ENCODE measurements at places on chromosomes 3 and 15.

DNA sequence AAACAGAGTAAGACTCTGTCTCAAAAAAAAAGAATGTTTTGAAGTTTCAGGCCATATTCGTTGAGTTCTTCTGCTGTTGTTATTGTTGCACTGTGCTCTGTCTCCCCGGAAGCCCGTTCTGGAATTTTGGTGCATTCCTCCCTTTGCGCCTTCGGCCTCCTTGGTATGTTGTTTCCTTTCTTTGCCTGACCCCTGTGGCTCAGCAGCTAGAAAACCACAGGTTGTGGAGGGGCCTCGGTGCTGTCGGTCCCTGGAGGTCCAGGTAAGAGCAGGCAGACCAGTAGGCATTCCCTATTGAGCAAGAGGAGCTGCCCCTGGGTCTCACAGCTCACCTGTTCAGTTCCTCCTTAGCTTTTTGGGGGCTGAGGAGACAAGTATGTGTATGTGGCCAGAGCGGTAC lies 51.0 kb upstream of the DLG1 start:
- DNase-seq = no peak

- DNase-seq = no peak
Observed at GRCh38 chr15:95742836-95743235, 587.7 kb upstream of the NR2F2 start.

- DNase-seq = peak; percentile 46
Observed at GRCh38 chr3:129505341-129505740, 23.1 kb upstream of the RHO start.

GRCh38 chr3:13638927-13639326 lies 90.0 kb downstream of the FBLN2 start:
- DNase-seq = no peak

DNA sequence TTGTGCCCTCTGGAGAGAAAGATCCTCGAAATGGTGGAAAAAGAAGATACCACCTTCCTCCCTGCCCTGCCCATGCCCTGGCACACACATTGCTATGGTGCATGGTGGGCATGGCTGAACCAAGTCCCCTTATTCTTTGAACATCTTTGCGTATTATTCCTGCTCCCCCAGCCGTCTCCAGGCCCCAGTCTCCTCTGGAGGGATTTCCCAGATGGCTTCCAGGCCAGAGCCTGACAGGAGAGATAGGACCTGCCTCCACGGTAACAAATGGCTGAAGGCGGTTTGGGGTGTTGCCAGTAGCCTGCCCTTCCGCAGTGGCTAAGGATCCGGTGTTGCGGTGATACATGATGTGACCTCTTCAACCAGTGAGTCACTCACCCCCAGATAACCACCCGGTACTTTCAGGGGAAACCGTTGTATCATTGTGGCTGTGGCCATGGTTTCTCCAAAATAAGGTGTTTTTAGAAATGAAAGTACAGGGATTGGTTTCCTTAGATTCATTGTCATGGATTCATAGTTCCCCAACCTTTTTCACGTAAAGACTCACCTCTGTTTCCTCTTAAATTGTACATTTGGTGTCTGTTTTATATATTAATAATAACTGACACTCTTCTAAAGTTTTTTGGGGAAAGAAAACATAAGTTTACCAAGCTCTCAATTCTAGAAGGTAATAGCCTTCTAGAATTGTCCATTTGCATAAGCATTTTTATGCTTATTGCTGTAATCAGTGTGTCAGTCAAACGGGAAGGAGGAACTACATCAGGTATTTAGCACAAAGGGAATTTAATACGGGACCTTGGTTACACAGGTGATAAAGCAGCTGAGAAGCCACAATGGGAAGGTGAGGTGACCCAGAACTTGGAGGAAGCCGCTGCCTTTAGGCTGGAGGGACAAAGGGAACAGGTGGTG lies 25.9 kb downstream of the SMAD3 start:
- no peak for DNase-seq

- DNase-seq = peak; percentile 53
Observed at GRCh38 chr15:71634820-71635560, 175.4 kb upstream of the NR2E3 start.

GRCh38 chr3:182058488-182058887 lies 346.8 kb downstream of the SOX2 start:
- no peak for DNase-seq

GRCh38 chr3:87979527-87979926 lies 79.3 kb downstream of the CGGBP1 start:
- DNase-seq = no peak

DNA sequence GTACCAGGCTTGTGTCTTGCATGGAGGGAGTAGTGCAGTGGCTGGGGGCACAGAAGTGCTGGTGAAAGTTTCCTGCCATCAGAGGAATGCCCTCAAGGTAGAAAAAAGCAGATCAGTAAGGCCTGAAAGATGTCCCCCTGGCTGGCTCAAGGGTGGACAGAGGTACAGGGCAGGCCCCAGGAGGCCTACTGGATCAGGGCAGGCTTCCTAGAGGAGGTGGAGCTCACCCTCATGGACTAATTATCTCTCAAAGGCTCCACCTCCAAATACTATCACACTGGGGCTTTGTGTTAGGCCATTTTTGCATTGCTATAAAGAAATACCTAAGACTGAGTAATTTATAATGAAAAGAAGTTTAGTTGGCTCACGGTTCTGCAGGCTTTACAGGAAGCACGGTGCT lies 7.8 kb downstream of the SPSB4 start:
- DNase-seq = no peak

- DNase-seq = no peak
Observed at GRCh38 chr15:79923079-79923514, 26.3 kb upstream of the MTHFS start.

DNA sequence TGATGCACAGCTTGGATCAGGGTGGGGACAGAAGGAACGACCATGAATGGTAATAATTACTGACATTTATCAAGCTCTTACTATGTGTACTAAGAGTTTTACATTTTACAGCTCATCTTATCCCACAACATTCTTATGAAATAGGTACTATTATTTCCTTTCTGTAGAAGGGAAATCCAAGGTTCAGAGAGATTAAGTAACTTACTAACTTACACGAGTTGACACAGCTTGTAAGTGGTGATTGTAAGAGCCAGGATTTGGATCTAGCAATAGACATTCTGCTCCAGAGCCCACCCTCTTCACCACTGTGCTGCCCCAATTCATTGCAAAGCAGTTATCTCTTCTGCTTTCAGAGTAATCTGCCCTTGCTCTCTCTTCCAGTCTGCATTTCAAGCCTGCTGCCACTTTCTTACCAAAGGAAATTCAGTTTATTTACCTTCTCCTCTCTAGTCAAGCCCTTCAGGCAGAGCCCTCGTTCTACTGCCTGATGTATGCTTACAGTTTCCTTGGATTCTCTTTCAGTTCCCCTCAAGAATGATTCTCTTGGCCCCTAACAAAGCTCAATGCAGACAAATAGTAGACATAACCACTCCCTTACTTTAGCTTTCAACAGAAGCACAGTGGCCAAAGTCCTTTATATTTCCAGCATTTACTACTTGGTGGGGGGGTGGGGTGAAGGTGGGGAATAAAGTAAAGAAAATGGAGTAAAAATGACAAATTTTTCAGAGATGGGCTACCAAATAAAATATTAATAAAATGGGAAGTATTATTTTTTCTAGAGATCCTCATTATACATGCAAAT lies 65.8 kb downstream of the ATP8B4 start:
- DNase-seq = no peak

DNA sequence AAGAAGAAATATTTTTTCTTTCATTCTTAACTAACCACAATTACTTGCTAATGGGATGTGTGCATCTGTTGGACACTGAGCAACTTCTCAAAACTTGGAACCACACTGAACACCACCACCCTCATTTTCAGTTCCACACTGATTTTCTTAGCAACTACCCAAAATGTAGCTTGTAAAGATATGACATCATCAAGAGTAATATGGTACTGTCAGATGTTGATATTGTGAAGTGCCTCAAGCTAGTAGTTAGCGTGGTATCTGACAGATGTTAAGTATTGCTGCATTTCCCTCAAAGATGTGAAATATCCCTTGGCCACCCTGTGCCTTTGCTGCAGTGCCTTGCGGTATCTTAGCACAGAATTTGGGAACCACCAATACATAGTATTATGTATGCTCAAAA lies 9.3 kb downstream of the RFTN1 start:
- no peak for DNase-seq

DNA sequence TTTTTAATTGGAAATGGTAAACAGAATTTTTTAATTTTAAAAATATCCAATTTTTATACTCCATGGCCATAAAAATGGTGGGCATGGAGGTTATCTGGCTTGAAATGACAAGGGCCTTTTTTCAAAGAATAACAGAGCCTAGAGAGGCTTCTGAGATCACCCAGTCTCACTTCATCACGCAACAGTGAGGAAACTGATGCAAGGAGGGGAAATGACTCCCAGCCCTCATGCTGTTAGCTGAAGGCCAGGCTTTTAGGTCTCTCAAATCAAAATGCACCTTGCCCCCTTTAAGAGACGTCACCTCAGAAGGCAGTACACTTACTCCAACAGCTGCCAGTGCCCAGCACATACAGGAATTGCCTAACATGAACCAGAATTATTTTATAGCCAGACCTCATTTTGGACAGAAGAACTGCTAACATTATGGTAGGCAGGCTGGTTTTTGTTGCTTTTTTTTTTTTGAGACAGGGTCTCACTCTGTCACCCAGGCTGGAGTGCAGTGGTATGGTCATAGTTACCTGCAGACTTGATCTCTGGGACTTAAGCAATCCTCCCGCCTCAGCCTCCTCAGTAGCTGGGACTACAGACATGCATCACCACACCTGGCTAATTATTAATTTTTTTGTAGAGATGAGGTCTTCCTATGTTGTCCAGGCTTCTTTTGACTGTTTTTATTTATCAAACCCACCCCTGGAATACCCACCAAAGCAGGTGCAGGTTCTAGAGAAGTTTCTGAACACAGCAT lies 9.1 kb downstream of the RAB43 start:
- DNase-seq = no peak

DNA sequence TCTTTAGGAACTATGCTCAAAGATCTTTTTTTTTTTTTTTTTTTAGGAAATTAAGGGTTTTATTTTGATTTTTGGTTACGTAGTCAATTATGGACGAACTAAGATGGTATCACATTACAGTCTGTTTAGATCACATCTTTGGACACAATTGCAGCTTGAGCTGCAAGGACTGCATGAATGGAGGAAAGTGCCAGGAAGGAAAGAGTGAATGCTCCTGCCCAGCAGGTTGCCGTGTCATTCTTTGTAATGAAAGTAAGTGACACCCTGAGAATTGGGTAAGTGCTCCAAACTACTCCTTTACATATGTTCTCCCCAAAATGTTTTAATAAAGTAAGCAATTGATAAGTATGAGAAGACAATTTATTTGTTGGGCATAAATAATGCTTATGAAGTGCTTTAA lies 716.5 kb upstream of the GOLIM4 start:
- DNase-seq = peak; percentile 43

DNA sequence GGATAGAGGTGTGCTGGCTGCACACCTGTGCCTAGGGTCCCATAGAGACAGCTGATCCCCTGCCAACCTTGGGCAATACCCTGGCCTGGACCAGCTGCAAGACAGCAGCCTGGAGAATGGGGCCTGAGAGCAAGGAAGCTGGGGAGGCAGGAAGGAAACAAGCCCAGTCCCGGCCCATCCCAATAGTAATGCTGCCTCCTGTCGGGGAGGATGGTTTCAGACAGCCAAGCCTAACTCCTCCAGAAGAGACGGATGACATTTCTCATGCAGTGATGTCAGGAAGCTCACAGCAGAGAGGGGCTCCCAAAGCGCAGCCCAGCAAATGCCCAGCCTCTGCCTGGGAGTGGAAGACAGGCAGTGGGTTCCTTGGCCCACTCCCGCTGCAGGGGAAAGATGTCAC lies 408.8 kb downstream of the OCA2 start:
- DNase-seq = no peak

DNA sequence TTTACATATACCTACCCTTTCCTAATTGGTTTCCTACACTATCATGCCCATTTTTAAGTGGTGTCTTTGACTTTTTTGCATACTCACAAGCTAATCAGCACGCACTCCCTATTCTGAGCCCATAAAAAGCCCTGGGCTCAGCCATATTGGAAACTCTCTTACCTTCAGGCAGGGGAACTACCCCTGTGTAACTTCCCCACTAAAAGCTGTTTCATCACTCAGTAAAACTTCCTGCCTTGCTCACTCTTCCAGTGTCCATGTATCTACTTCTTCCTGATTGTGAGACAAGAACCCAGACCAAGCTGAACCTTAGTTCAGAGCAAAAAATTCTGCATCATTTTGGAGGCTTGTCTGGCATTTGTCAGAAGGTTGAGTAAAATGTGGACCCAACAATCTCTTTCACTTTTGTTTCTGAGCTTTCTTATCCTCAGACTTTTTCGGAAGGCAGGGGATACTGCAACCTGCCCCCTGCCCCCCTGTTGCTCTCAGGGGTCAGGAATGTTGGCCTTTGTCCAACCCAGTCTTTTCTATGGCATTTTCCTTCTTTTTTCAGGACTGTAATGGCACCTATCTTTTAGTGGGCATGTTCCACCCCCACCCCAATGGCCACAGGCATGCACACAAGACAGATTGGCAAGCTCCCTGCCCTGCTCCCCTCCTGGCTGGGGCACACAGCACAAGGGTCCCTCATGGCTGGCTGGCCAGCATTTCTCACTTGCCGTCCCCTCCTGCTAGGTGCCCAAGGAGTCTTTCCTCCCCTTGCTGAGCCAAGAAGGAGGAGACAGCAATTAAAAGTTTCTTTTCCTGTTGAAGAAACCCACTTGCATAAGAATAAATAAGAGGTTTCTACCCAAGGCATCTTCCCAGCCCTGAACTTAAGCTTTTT lies 26.3 kb upstream of the TMEM45A start:
- DNase-seq = no peak

DNA sequence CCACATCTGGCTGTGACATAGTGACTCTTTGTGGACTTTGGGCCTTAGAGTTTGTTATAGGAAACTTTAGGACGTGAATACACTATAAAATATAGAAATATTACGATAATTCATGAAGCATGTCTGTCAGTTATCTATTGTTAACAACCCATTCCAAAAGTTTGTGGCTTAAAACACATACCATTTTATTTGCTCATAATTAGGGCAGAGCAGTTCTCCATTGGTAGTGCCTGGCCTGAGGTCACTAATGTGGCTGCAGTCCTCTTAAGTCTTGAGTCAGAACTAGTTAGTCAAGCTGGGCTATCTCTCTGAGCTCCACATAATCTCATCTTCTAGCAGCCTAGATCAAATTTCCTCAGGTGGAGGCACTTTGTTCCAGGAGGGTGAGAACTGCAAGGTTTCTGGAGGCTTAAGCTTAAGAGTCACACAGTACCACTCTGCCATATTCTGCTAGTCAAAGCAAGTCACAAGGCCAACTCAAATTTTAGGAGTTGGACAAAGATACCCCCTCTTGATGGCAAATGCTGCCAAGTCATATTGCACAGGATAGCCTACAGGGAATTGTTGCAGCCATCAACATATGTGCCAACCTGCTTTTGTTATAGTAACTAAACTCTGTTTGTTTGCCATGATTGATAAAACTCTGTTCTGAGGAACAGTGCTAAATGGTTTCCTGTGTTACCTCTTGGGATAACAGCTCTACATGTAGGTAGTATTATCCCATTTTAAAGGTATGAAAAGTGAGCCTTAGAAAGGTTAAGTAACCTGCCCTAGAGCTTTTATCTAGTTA lies 8.7 kb downstream of the ATXN7 start:
- DNase-seq = no peak

DNA sequence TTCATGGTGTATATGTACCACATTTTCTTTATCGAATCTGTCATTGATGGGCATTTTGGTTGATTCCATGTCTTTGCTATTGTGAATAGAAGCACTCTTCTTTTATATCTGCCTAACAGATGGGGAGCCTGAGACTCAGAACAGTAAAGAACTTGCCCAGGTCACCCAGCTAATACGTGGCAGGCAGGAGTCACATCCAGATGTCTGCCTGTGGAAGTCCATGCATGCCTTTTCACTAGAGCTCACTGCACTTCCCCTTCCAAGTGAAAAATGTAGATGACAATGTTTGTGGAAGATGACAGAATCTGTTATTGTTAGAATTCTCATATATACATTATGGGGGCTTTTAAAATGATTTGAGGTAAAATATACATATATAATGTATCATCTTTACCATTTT lies 165.0 kb downstream of the PDZRN3 start:
- DNase-seq = no peak

All from NCI-H187 treated with DMSO at 0.1 percent for 48 hours (cell line).